Fibroblast of gingiva (primary cell): ENCODE measurements at places on chromosomes 2 and 18.

DNA sequence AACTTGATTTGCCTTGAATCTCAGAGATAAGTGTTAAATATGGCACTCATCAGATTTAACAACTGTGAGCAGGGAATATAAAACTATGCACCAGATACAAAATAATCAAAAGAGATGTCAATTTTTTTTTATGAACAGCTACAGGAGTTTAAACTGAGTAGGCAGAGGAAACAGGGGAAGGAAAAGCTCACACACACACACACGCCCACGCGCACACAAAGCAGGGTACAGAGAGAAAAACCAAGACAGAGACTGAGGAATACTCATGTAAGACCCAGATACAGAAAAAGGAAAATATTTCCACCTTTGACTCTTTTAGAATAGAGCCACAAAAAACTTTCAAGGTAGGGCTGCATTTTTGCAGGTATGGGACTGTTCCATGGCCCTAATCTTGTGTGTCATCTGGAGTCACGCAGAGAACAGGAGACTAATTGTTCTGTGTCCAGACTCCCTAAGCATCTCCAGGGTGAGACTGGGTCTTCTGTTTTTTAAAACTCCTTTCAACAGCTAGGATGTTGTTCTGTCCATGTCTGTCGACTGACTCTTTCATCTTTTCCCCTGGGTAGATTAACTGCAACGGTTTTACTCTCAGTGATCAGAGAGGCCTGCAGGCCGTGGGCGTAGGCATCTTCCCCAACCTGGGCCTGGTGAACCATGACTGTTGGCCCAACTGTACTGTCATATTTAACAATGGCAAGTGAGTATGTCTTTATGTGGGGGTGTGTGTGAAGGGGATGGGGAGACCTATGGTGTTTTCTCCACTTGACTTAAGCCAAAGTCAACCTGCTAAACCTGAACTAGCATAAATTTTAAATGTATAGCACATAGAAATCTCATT, 23.0 kb downstream of the SMYD1 start:
- no peak for DNase-seq

GRCh38 chr2:112021781-112022231, 33.3 kb upstream of the TMEM87B start:
- DNase-seq = peak; percentile 7

GRCh38 chr2:46086578-46087070, 210.6 kb upstream of the EPAS1 start:
- DNase-seq = no peak

DNA sequence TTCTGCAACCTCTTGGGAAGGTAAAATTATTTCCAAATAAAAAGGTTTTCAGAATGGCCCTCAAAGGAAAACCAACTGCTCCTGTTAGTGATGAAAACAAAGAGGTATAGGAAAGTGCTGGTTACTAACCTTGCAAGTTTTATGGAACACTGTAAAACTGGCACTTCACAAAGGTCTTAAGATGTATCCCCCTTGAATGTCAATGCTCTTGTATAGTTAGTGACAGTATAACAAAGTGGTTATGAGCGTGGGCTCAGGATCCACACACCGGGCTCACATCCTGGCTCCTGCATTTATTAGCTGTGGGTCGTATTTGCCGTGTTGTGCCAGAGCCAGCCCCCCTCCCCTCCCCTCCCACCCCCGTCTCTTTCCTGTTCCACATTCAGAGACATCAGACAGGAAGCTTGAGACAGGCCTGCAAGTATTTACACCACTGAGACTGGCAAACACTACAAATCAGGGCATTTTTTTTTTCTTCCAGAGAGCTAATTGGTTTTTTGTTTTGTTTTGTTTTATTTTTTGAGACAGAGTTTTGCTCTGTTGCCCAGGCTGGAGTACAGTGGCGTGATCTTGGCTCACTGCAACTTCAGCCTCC, 9.2 kb upstream of the DNPEP start:
- DNase-seq = no peak

- peak; percentile 13 for DNase-seq
Observed at GRCh38 chr18:56468396-56468795, 170.0 kb downstream of the TXNL1 start.

DNA sequence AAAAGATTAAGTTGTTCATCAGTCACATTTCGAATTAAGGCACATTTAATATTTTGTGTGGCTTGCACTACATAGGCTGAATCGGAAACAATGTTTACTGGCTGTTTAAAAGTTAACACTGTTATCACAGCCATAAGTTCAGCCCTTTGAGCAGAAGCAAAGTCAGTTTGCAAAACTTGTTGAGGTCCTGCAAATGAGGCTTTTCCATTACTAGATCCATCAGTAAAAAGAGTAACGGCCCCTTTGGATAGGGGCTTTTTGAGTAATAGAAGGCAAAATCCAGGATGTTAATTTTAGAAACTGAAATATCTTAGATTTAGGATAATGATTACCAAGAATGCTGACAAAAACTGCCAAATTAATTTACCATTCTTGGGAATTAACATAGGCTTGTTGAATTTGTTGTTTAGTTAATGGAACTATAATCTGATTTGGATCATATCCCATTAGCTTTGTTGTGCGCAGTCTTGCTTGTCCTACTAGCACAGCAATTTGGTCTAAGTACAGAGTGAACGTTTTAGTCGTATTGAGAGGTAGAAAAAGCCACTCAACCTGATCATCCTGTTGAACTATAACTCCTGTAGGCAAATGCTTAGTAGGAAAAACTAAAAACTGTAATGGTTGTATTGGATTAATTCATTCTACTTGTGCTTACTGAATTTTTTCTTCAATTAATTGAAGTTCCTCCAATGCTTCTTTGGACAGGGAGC, 13.9 kb upstream of the SUCLG1 start:
- DNase-seq = no peak

- DNase-seq = no peak
Observed at GRCh38 chr2:73746877-73747208, 9.7 kb upstream of the TPRKB start.

DNA sequence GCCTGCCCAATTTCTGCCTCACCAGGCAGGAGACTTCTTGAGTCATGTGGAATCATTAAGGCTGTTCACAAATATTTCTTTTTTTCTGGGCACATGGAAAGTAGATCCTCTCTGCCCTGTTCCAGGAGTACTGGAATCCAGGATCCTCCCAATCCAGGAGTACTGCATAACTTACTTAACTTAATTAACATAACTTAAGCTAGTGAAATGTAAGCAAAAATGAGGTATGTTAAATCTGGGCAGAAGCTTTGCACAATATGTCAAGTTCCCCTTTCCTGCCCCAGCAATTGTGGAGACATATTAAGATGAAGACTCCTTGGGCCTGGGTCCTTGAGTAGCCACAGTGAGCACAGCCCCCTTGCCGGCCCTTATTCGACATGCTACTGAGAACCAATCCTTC, 3.2 kb downstream of the CD207 start:
- no peak for DNase-seq

DNA sequence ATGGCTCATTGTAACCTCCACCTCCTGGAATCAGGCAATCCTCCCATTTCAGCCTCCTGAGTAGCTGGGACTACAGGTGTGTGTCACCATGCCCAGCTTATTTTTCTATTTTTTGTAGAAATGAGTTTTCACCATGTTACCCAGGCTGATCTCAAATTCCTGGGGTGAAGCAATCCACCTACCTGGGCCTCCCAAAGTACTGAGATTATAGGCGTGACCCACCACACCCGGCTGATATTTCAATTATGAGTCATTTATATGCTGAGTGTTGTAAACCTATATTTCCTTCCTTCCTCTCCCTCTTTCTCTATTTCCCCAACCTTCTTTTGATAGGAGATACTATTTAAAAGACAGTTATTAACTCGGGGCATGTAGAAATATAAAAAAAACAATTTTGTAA, 469.6 kb upstream of the ID2 start:
- DNase-seq = no peak

DNA sequence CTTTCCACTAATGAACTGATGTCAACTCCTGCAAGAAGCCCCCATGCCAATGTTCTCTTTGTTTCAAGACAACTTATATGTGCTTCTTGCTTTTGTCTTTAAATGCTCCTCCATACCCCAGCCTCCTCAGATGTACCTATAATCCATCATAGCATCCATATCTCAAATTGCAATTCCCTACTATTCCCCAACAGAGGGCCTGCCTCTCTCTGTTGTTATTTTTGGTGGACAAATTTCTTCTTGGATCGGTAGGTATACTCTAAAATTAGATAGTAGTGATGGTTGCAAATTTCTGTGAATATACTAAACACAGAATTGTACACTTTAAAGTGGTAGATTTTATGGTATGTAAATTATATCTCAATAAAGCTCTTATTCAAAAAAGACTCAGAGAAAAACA, 820.1 kb downstream of the METTL4 start:
- DNase-seq = no peak

- DNase-seq = no peak
Observed at GRCh38 chr2:132716954-132717353, 46.9 kb upstream of the LYPD1 start.

DNA sequence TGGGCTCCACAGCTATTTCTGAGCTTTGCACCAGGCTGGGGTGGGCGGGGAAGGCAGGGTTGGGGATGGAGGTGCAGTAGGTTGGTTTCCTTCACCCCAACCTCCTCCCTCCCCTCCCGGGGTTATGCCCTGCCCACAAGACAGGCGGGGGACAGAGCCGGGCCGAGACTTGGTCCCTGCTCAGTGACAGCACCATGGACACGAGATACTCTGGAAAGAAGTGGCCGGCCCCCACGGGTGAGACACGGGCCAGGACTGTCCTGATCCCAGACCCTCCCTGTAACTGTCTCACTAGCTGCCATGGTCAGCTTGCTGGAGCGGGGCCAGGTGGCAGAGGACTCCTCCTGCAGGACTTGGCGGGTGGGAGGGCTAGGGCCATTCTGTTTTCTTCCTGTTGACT, 59.7 kb downstream of the DYSF start:
- DNase-seq = no peak

DNA sequence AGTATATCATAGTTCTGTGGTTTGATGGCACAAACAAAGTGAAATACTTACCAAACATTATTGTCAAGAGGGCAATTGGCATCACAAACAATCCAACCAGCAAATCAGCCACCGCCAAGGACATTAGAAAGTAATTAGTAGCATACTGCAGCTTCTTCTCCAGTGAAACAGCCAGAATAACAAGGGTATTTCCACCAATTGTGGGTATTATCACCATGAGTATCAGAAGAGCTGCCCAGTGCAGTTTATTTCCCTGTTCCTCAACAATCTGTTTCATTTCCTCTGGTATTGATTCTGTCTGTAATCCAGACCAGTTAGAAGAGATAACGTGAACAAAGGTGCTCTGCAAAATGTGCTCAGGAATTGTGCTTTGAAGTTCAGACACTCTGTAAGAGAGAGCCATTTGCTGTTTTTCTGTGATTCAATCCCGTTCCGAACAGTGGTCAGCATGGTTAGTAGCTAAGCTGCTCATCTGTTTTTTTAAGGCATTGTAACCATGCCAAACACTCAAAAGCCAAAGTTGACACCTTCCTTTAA, 1.4 kb downstream of the HTR2B start:
- DNase-seq = peak; percentile 35

- DNase-seq = no peak
Observed at GRCh38 chr2:9166579-9167377, 39.8 kb upstream of the ASAP2 start.

- no peak for DNase-seq
Observed at GRCh38 chr18:41771973-41772372, 183.1 kb upstream of the PIK3C3 start.

DNA sequence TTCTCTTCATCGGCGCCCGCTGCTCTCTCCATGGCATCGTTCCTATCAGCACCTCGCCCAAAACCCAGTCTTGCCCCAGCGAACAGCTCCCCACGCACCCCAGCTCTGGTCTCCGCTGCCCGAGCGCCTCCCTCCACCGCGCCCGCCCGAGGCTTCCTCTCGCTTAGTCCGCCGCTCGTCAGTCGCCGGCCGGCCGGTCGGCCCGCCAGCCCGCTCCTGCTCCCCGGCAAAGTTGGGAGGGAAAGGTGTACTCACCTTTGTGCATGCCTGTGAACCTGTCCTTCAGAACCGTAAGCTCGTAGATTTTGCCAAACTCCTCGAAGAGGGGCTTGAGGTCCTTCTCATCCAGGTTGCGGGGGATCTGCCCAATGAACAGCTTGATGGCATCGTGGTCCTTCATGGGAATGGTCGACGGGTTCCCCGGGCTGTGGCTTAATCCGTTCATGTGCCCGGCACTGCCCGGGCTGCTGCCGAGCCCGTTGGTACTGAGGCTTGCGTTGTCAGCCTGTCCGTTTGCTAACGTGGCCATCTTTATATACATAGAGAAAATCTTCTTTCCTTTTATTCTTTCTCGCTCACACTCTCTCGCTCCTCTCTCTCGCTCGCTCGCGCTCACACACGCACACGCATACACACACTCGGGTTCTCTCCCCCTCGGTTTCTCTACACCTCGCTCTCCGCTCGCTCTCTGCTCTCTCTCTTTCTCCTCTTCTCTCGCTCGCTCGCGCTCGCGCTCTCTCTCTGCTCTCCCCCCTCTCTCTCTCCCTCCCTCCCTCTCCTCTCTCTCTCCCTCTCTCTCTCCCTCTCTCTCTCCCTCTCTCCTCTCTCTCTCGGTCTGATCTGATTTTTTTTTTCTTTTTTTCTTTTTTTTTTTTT, at the start of gene CELF4:
Gene CELF4 (minus strand): TSS at position 698 of the 876 bp plus-strand sequence.
- no peak for DNase-seq

- DNase-seq = peak; percentile 32
Observed at GRCh38 chr2:189249171-189249570, 69.6 kb upstream of the COL5A2 start.

GRCh38 chr2:74100254-74101216, 47.2 kb downstream of the BOLA3 start:
- no peak for DNase-seq

GRCh38 chr2:160612266-160612856, 118.8 kb upstream of the RBMS1 start:
- peak; percentile 88 for DNase-seq

DNA sequence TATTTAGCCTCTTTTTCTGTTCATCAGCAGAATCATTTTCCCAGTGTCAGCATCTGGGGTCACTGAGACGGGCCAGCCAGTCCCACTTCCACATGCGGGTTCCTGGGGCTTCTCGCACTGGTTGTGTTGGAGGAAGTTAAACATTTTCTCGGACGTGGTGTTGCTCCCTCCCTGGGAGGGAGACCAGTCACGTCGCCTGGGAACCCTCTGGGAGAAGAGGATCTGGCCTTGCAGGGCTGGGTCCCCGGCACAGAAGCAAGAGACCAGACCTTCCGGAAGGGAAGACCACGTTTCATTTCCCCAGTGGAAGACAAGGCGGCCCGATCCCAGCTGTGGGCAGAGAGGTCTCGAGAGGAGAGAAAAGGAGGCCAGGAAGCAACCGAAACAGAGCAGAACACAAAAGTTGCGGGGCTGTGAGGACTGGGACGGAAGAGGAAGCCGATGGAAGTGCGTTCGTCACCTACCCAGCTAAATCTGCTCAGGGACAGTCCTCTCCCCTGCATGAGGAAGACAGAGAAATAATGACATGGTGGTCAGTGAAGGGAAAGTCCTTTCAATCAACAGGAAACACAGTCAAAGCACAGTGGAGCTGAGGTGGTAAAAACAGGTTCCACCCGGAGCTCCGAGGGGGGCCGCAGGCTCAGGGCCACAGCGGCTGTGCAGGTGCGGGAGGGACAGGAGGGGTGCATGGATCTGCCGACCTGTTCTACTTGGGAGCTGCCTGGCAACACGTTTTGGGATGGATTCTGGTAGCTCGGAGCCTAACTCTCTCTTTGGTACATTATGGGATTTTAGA, 144.4 kb downstream of the MBP start:
- DNase-seq = no peak

GRCh38 chr2:220662431-220662830, 909.7 kb downstream of the EPHA4 start:
- no peak for DNase-seq
